Heart right ventricle (tissue), 16 donors: ENCODE measurements at places on chromosomes 12 and 14. TPM values are rescaled to one million over a fixed set of nuclear protein-coding genes. Genes with fewer than 3 reads are reported as not detected.

PROX2 gene
- not detected for total RNA-seq

KRT74 gene
- total RNA-seq = not detected

TESPA1 gene
- 0.47 TPM for total RNA-seq

DICER1 gene
- total RNA-seq = 27.6 TPM

TAS2R43 gene
- total RNA-seq = 0.28 TPM

B3GNT4 gene
- not detected for total RNA-seq

SUPT16H gene
- 29.7 TPM for total RNA-seq

CTSG gene
- total RNA-seq = 1.7 TPM

POC1B gene
- total RNA-seq = 7.8 TPM

BICDL1 gene
- total RNA-seq = not detected

AICDA gene
- total RNA-seq = not detected

CRIP1 gene
- total RNA-seq = 48.2 TPM

TTC9 gene
- 0.70 TPM for total RNA-seq

FNTB gene
- total RNA-seq = 19.3 TPM

KCNK13 gene
- total RNA-seq = 5.1 TPM

DPF3 gene
- 49.0 TPM for total RNA-seq

ADAM20 gene
- total RNA-seq = 0.33 TPM

ITGB7 gene
- total RNA-seq = 1.3 TPM

SLC38A1 gene
- total RNA-seq = 141 TPM

ARHGEF25 gene
- total RNA-seq = 9.8 TPM

UNC119B gene
- total RNA-seq = 9.2 TPM

FRMD6 gene
- total RNA-seq = 6.4 TPM

EML5 gene
- total RNA-seq = 0.21 TPM

MAP1LC3B2 gene
- total RNA-seq = 1.8 TPM

KRT81 gene
- total RNA-seq = not detected

ENDOU gene
- total RNA-seq = 0.32 TPM

MLH3 gene
- total RNA-seq = 20.8 TPM

RBMS2 gene
- total RNA-seq = 25.5 TPM

ERBB3 gene
- total RNA-seq = 1.3 TPM

HOXC5 gene
- not detected for total RNA-seq

ZFHX2 gene
- 1.3 TPM for total RNA-seq

MYO1A gene
- total RNA-seq = not detected

TEX52 gene
- total RNA-seq = not detected

SMIM41 gene
- total RNA-seq = not detected

VDR gene
- 0.40 TPM for total RNA-seq

ACVRL1 gene
- total RNA-seq = 59.1 TPM

LRFN5 gene
- 0.60 TPM for total RNA-seq

PRB2 gene
- total RNA-seq = not detected
